Activated naive CD8-positive, alpha-beta T cell treated with anti-CD3 and anti-CD28 coated beads, Interleukin-2, amount 50 U/mL, for 16 hours (primary cell): ENCODE measurements at places on chromosomes 7 and 10.

DNA sequence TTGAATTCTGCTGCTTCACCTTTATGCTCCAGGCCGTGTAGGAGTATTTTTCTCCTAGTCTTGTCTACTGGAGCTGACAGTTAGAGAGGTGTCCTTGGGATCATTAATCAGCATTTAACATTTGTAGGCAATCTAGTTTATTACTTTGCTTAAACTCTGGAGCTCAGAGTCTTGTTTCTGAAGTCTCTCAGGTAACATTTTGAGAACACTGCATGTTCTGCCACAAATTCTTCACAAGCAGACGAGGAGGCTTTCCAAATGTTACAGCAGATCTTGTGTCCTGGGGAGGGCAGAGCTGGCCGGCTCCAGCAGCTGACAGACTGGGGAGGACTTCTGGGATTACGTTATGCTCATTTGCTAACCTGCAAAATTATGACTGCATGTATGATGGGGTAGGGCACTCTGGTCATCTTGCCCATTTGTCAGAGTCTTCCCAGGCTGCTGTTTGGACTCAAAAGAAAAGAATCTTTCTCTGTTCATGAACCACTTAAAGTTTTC, 50.5 kb downstream of the GALNT17 start:
- no peak for DNase-seq

DNA sequence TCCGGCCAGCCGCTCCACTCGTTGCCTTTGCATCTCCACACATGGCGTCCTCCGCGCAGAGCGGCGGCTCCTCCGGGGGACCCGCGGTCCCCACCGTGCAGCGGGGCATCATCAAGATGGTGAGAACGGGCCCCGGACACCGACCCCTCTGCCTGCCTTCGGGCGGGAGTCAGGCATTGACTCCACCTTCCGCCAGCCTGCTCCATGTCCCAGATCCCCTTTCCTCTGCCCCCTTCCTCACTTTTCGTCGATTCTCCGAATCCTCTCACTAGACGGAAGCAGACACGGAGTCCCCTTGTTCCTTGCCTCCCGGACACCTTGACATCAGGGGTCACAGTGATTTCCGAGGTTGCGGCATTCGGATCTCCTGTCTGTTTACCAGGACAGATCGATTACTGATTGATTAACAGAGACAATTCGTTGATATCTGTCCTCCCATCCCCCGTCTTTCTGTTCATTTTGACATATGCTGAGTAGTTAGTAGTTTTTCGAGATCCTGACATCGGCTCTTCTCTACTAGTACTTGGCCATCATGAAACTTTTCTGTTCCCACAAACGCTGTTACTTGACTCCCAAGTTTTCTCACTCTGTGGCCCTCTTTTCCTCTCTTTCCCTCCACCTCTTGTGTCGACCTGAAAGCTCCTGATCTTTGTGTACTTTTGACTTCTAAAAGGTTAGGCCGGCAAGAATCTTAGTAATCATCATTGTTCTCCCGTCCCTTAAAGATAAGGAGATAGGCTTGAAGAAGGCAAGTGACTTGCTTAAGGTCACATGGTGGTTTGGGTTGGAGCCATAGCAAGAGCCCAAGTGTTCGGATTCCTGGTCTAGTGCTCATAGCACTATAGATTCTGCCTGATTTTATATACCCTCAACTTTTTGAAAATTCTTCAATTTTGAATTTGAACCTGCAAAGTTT, 597 bp downstream of the SND1 start:
- no peak for DNase-seq

- DNase-seq, result no peak
These were observed 2.2 kb downstream of the IRF5 start for GRCh38 chr7:128939861-128940410.

DNA sequence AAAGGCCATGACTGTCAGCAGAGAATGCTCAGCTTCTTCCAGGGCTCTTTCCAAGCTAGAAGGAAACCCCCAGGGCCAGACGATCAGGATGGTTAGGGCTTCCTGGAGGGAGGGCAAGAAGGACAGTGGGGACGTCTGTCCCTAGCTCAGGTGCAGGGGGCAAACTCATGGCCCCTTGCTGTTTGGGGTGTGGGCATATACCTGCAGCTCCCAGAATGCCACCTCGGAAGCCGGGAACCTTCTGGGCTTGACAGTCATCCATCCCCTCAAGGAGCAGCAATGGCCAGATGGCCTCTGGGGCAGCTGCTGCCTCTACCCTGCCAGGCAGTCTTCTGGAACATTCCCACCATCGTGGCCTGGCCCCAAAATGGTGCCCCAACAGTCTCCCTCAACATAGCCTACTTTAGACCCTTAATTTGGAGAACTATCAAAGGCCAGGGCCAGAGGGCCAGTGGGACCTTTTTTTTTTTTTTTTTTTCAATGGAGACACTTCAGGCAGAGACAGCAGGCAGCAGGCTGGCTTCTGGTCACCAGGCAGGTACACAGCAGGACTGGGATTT, 40.2 kb upstream of the ZMIZ1 start:
- DNase-seq, result no peak

GRCh38 chr10:34838366-34838900, 23.3 kb upstream of the PARD3 start:
- DNase-seq, result no peak

- DNase-seq, result no peak
These were observed 11.4 kb downstream of the BHLHA15 start for GRCh38 chr7:98222533-98223195.

DNA sequence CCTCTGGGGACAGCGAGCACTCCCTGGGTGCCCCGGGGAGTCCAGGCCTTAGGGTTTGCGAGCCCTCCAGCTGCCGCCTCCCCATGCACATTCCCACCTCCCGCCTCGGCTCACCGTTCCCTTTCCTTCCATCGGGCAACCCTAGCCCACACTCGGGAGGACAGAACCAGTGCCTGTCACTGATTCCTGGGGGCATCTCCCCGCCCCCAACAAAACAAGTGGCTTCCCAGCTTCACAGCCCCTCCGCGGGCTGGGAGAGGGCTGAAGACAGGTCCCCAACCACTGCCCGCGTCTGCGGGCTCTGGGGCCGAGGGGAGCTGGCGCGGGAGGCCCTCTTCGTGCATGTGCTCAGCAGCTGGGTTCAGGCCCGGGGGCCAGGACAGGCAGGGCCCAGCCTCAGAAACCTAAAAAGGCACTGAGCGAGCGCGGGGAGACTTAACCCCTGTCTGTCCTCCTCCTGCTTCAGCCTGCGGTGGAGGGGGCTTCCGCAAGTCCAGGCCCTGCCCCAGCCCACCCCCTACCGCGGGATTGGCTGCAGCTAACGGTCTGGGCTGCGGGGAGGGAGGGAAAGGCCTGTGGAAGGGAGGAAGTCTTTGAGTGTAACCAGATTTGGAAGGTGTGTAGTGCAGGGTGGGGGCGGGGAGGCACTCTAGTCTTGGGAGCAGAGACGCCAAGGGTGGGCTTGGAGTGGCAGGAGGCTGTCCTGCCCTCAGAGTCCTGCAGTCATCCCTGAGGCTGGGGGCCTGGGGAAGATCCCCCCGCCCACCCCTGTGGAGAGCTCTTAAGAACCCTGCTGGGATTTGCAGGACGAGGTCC, 1.2 kb downstream of the FLNC start:
- no peak for DNase-seq
